ENCODE measurements at places on chromosomes 2 and 18.

- no peak for DNase-seq
These were observed 301.8 kb downstream of the C1D start for GRCh38 chr2:67760995-67761394.

DNA sequence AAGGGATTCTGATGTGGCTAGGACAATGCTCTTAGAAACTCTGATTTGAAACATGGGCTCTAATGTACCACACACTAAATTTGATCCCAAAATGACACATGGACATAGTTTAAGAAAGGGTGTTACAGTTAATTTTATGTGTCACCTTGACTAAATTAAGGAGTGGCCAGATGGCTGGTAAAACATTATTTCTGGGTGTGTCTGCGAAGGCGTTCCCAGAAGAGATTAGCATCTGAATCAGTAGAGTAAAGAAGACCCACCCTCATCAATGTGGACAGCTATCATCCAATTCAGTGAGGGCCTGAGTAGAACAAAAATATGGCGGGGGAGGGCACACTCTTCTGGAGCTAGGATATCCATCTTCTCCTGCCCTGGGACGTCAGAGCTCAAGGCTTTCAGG is 283.1 kb upstream of the CHAC2 start:
- DNase-seq: no peak

DNA sequence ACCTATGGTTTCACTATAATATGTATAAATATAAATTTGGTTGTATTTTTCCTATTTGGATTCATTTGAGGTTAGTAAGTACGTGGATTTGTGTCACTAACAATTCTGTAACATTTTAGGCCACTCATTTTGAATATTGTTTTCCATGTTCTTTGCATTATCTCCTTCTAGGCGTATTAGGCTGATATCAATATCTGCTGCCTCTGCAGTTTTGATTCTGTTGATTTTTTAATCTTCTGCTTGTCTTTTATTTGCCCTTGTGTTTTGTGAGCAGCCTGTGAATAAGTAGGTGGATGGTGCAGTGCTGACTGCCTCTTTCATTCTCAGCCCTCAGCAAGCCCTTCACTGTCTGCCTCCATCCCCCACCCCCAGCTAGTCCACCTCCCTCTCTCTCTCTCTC is 165.7 kb upstream of the BCL2L11 start:
- DNase-seq: no peak

GRCh38 chr18:36543991-36544725 is 246.6 kb downstream of the FHOD3 start:
- peak; percentile 95 for DNase-seq

DNA sequence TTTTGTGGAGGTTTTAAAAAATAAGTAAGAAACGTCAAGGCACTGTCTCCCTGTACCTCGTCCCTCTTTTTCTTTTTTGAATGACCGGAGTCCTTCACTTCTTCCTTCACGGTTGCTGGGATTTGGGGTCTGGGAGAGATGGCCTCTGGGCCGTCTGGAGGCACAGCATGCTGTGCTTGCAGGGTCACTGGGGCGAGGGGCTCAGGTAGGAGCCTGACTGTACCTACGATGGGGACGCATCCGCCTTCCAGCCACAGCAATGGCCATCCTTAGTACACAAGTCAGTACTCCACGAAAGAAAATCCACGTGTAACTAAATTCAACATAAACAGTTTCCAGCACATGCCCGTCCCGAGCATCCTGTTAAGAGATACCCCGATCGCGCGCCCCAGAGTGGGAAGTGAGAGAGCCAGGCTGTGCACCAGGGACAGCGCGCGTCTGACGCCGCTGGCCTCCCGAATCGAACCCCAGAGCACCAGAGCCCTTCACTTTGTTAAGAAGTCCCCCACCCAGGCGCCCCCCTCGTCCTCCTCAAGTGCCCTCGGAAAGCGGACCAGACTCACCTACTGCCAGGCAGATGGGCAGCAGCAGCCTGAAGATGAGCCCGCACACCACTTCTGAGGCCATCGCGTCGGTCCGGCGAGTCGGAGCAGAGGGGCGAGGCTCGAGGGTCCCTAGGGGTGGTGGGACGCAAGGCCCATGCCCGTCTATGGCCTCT is 1.2 kb downstream of the PIEZO2 start:
- peak; percentile 35 for DNase-seq

DNA sequence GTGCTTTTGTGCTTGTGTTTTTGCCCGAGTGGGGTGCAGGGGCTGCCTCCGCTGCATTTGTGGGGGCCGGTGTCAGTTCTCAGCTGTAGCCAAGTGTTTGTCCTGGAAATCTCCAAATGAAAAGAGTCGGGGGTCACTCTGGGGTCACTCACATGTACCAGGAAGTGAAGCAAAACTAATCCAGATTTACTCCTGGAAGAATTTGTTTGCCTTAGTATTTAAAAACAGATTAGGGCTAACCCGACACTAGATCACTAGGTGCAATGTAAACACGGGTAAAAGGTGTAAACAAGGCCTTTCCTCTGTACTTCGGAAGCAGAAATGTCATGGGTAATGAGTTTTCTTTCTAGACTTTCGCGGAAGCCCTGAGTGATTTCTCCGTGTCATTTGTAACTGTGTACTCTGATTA is 50.3 kb downstream of the GBX2 start:
- DNase-seq: no peak

GRCh38 chr2:99636144-99637034 is 146.6 kb upstream of the REV1 start:
- no peak for DNase-seq

GRCh38 chr2:21467280-21467818 is 343.6 kb downstream of the TDRD15 start:
- no peak for DNase-seq

- DNase-seq: no peak
These were observed 466.4 kb downstream of the MEIS1 start for GRCh38 chr2:66901344-66901743.

DNA sequence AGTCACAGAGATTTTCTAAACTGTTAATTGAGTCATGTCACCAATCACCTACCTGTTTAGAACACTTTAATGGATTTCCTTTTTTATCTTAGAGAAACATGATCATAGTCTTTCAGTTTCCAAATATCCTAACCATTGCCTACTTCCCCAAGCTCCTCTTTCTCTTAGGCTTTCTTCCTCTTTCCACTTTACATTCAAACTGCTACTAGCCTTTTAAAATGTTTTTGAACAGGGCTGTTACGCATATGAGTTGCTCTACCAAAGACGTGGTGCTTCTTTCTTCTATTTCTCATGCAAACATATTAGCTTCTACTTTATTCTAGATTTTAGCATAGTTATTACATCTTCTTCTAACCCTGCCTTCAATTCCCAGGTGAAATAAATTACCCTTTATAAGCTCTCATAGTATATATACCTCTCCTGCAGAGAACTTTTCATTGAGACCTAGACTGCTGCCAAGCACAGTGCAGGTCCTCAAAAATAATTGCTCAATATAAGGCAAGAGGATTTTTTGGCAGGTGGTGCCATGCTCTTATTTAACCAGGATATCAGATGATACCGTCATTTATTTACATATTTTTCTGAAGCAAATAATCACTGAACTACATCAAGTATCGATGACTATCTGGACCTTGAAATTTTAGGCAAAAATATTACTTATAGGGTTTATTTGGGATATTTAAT is 937.1 kb downstream of the TSN start:
- DNase-seq: no peak

DNA sequence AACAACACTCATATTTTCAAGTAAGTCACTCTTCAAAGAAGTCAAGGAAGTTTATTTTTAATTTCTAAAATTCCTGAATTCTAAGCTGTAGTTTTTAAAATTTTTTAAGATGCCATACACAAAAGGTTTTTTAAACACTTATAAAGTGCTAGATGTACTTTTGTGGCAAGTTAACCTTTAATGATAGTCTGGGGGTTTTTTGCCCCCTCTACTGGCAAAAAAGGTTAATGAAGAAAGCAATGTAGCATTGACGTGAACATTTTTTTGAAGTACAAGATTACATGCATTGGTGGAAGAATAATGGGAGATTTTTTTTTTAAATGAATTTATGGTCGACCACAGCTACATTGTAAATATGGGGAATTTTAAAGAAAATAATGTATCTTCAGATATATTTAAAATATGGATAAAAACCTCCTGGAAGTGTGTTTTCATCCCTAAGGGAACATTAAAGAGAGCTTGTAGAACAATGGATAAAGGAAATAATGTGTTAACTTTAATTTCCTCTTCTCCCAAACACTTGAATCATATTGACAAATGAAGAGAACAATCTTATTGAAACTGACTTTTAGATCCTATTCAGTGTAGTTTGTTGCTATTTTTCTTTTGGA is 12.6 kb downstream of the ITPRID2 start:
- peak; percentile 22 for DNase-seq

DNA sequence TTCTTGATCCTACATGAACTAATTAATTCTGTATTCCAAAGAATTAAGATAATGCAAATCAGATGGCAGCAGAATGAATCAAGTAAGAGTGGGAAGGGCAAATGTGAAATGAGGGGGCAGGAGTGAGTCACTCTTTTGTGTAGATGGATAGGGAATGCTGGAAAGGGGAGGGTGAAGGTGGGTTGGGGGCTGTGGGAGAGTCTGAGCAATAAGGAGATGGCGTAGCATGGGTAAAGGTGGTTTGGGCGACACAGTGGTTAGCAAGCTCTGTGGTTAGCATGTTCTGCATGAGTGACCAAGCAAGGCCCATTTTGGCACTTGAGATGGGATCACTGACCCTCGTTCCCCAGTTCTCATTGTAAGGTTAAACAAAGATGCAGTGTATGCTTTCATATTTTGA is 20.4 kb downstream of the GPD2 start:
- DNase-seq: peak; percentile 82

- DNase-seq: no peak
These were observed 92.2 kb upstream of the SETBP1 start for GRCh38 chr18:44588508-44588907.

DNA sequence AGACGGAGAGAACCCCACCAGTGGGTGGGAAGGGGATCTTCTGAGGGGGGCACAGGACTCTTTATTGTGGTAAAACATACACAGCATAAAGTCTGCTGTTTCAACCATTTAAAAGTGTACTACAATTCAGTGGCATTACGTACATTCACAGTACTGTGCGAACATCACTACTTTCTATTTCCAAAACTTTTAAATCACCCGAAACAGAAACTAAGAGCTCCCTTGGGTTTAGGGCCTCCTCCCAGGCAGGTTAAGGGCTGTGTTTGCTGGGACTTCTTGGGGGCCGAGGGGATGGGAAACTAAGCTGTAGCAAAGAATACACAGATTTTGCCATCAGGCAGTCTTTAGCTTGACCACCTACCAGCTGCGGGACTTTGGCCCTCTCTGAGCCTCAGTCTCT is 242.0 kb downstream of the HAUS1 start:
- DNase-seq: no peak

DNA sequence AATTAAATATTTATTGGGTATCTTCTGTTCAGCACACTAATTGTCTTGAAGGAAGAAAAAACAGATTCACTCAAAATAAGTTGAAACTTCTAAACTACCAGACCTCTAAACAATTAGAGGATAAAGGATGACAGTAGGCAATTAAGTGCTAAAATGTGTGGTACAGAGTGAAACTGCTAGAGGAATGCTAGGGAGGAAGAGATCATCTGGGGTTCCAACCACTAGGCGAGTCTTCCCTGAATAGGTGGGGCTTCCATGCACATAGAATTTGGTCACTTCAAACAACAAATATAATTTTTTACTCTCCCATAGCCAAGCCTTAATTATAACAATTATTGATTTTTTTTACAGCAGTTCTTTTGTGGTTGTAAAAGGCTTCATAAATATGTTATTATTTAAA is 559.0 kb upstream of the ZEB2 start:
- DNase-seq: no peak

GRCh38 chr2:37876227-37876626 is 48.9 kb upstream of the RMDN2 start:
- no peak for DNase-seq

DNA sequence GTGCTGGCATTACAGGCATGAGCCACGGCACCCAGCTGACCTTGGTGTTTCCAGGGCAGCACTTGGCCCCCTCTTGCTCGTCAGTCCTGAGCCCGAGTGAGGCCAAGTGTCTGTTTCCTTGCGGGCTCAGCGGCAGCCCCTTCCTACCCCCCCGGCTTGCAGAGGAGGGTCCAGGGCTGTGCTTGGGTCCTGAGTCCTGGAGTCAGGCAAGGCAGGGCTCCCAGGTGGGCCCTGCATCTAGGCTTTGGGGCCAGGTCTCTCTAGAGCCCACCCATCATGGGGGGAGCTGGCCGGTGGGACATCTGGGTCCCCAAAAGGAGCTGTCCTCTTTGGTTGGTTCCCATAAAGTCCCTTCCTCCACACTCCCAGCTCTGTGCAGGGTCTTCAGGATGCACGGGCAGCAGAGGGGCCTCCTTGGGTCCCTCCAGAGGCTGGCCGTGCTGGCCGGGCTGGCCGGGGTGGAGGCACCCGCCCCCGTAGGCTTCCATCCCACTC is 63.7 kb upstream of the HPCAL1 start:
- no peak for DNase-seq

- peak; percentile 38 for DNase-seq
These were observed 80.0 kb downstream of the GFPT1 start for GRCh38 chr2:69306822-69307578.
